Tracheal epithelial cell (primary cell): ENCODE measurements at places on chromosomes 16 and 17. TPM values are rescaled to one million over a fixed set of nuclear protein-coding genes. Genes with fewer than 3 reads are reported as not detected.

NFATC3 gene
- 4.6 and 11.7 TPM in 2 replicates for total RNA-seq

TUBB3 gene
- 7.0 and 361 TPM in 2 replicates for total RNA-seq

EPOP gene
- 3.8 and 6.0 TPM in 2 replicates for total RNA-seq

CYTH1 gene
- total RNA-seq: 27.1 and 34.2 TPM in 2 replicates

CRHR1 gene
- not detected in 2 replicates for total RNA-seq

CDR2L gene
- 8.5 and 23.4 TPM in 2 replicates for total RNA-seq

CACNG4 gene
- under 0.01 TPM in 1 of 2 replicates, not detected in the other for total RNA-seq

LDAF1 gene
- 127 and 186 TPM in 2 replicates for total RNA-seq

NAGS gene
- total RNA-seq: 31.1 and 33.7 TPM in 2 replicates
